ENCODE measurements at places on chromosomes 7 and 10.
A peak's percentile ranks its signal among the peaks of the same experiment; 100 is the strongest.

DNA sequence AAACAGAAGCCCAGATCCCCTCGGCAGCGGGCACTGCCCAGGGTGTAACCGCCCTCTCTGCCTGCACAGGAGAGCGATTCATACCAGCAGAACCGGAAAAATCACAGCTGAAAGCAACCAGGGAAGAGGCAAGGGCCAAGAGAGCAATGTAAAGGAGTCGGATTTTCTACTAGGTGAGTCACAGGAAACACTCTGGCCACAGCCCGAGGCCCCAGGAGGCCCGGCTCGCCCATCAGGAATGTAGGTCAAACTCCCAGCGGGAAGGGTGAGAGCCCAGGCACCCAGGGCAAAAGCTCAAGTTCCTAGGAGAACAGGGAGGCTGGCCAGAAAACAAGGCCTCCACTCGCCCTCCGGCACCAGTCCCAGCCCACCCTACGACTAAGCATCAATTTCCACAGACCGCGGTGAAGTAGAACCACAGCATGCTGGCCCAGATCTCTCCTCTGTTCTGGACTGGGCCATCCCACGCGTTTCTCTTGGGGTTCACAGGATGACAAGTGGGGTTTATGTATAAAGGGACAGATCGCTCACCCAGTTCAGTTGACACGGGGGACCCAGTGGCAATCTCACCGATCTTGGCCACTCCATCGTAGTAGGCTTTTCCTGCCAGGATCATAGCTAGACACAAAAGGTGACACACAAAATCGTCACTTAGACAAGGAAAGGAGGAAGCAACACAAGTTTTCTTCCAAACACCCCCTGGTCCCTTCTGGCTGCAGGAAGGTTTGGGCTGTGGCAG, 46.2 kb downstream of the BAIAP2L1 start:
- no peak for DNase-seq

DNA sequence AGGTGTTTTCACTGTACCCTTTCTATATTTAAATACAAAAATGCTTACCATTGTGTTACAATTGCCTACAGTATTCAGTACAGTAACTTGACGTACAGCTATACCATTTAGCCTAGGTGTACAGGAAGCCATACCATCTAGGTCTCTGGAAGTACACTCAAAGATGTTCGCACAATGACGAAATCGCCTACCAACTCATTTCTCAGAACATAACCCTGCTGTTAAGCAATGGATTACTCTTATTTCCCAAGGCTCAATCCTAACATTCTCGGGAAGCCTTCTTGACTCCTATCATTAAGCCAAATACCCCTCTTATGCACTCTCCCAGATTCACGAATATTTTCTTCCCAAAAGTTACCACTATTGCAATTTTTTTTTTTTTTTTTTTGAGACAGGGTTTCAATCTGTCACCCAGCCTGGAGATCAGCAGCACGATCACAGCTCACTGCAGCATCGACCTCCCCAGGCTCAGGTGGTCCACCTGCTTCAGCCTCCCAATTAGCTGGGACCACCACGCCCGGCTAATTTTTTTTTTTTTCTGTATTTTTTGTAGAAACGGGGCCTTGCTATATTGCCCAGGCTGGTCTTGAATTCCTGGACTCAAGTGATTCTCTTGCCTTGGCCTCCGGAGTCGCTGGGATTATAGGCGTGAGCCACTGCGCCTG, 1.5 kb downstream of the CWF19L1 start:
- DNase-seq, result no peak

DNA sequence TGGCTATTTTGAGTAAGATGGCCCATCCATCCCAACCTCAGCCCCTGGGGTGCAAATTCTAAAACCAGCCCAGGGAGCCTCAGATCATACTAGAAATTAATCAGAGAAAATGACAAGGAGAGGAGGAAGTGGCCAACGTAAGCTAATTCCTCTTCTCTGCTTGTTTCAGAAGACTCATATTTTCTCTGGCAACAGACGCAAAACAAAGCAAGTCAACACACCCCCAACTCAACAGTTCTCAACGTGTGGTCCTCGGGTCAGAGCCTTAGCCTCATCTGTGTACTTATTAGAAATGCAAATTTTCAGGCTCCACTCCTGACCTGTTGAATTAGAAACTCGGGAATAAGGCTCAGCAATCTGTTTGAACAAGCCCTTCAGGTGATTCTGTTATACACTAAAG, 413.9 kb upstream of the AUTS2 start:
- no peak for DNase-seq

- no peak for DNase-seq
Measured at GRCh38 chr7:132871419-132871818, 210.5 kb downstream of the CHCHD3 start.

DNA sequence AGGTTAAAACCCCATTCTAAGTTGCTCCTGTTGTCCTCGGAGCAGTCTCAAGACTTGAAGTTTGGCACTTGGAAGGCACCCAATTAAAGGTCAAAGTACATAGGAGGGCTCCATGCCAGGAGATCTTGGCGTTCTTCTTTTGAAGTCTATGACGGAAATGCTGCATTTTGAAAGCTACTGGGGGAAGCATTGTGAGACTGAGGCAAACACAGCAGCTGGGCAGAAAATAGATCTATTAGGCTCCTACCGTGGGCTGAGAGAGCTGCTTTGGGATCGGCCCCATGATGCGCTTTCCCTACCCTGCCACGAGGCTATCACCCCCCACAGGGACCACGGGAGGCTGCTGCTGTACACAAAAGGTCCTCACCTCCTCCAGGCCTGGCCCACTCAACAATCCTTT, 20.0 kb downstream of the KIAA1549 start:
- DNase-seq, result no peak

GRCh38 chr10:56091872-56092271, 269.2 kb downstream of the ZWINT start:
- no peak for DNase-seq

GRCh38 chr10:47287365-47287802, 12.6 kb upstream of the GDF10 start:
- DNase-seq, result no peak

- no peak for DNase-seq
Measured at GRCh38 chr7:84055904-84056605, 138.5 kb downstream of the SEMA3A start.

DNA sequence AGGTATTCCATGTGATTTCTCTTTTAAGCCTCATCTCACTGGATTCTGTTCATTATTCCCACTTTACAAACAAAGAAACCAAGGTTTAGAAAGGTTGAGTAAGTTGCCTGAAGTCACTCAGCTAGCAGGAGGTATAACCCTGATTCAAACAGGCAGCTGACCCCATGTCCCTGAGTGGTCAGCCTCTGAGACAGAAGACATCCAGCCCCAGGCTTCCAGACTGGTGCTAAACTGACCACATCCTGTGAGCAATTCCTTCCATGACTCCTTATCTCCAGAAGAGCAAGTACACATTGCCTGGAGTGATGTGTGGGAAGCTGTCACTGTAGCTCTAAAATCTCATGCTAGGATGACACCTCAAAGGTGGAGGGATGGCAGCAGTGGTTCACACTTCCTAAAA, 3.7 kb downstream of the PLPP4 start:
- DNase-seq, result no peak

GRCh38 chr10:77266242-77266641, 371.4 kb downstream of the KCNMA1 start:
- DNase-seq, result no peak

DNA sequence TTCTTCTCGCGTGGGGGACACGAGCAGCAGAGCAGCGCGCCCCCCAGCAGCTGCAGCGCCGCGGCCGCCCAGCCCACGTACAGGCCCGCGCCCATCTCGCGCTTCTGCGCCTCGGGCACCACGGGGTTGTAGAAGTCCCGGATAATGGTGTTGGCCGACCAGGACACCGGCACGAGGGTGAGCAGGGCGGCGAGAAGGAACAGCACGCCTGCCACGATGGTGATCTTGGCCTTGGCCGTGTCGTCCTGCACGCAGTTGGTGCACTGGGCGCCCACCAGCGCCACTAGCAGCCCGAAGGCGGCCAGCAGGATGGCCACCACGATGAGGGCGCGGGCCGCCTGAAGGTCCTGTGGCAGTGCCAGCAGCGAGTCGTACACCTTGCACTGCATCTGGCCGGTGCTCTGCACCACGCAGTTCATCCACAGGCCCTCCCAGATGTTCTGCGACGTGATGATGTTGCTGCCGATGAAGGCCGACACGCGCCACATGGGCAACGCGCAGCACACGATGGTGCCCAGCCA, 529 bp downstream of the CLDN3 start:
- DNase-seq, result no peak

- no peak for DNase-seq
Measured at GRCh38 chr10:95646160-95646559, 10.4 kb downstream of the ALDH18A1 start.

- peak; percentile 59 for DNase-seq
Measured at GRCh38 chr7:71348821-71349681, 217.1 kb downstream of the GALNT17 start.

DNA sequence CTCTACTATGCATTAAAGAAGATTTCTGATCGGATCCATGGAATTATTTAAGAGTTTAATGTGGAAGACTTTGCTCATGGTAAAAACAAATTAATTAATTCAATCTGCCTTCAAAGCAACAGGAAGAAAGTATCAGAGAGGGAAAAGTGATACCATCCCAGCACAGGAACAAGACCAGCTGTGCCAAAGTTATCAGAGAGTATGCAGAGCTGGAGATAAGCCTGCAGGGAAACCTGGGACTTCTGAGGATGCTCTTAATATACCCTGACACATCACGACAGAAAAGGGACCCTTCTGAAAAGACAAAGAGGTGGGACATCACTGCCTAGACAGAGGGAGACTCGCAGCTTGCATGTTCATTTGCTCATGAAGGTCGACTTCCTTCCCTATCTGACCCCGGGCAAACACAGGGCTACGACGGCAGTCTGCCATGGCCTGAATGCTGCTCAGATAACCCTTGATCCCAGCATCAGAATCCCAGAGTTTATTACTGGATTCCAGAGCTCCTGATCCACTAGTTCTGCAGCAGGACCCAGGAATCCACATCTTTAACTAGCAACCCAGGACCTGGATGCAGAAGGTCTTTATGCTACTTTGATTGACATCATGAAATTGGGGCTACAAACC, 29.5 kb downstream of the FAM171A1 start:
- no peak for DNase-seq

GRCh38 chr10:18368682-18369081, 228.5 kb downstream of the CACNB2 start:
- DNase-seq, result no peak

GRCh38 chr10:46092524-46093081, 46.5 kb upstream of the MSMB start:
- no peak for DNase-seq

GRCh38 chr7:1311406-1312135, 78.9 kb downstream of the UNCX start:
- no peak for DNase-seq

DNA sequence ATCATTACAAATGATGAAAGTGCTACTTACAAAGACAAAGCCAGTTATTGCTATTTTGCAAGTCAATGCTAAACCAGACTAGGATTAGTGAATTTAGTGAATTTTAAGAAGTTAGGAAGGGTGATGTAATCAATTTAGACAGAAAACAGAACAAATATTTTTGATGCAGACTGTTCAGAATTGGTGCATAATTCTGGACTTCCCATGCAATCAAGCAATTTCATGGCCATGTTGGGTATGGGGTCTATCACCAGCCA, 85.4 kb downstream of the CH25H start:
- DNase-seq, result no peak

- no peak for DNase-seq
Measured at GRCh38 chr7:69243016-69243415, 355.3 kb upstream of the AUTS2 start.

- DNase-seq, result no peak
Measured at GRCh38 chr7:66769833-66770512, 29.4 kb downstream of the RABGEF1 start.

GRCh38 chr7:99122762-99123161, 21.1 kb downstream of the SMURF1 start:
- no peak for DNase-seq

DNA sequence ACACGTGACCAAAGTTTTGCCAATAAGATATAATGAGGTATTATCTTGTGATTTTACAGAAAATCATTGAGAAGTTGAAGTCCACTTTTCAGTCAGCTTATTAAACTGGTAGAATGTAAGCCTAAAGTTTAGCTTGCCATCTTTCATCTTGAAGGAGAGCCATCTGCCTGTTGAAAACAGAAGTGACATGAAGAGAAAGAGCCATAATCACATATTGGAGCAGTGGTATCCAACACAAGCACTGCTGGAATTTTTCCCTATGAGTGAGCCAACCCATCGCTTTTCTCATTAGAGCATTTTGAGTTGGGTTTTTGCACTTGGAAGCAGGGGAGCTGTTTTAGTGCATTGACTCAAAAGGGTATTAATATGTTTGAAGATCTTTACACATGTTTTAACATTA, 117.6 kb upstream of the FERD3L start:
- DNase-seq, result no peak

- DNase-seq, result no peak
Measured at GRCh38 chr7:2807460-2807844, 36.7 kb downstream of the GNA12 start.

DNA sequence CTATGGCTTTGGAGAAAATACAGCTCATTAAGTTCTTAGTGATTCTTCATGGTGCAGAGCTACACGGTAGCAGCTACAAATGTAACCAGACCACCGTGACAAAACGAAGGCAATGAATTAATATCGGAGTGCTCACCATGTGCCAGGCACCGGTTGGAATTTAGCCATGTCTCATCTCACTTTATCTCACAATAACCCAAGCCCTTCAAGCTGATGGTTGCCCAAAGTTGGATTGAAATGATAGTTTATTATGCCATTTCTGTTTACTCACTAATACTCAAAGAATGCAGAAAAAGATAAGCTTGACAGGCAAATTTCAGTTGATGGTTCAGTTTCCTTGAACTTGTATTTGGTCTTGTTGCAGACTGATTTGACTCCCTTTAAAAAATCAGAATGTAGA, 312.6 kb downstream of the SKIDA1 start:
- DNase-seq, result no peak

DNA sequence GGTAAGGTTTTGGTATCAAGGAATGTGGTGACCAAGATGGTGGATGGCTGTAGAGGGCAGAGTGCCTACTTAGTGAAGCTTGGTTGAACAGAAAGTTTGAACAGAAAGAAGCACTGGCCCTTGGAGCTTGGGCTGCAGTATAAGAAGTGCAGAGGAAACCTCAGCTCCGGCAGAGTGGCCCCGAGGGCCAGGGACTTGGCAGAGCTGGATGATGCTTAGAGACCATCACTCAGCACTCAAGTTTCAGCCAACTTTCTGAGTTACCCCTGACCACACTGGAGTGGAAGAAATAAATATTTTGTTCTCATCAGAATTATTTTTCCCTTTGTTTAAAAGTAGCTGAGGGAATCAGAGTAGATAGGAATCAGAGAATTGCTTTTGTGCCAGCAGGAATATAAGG, 336.7 kb downstream of the C7orf25 start:
- DNase-seq, result no peak
